ENCODE measurements at places on chromosomes 16 and 17.

DNA sequence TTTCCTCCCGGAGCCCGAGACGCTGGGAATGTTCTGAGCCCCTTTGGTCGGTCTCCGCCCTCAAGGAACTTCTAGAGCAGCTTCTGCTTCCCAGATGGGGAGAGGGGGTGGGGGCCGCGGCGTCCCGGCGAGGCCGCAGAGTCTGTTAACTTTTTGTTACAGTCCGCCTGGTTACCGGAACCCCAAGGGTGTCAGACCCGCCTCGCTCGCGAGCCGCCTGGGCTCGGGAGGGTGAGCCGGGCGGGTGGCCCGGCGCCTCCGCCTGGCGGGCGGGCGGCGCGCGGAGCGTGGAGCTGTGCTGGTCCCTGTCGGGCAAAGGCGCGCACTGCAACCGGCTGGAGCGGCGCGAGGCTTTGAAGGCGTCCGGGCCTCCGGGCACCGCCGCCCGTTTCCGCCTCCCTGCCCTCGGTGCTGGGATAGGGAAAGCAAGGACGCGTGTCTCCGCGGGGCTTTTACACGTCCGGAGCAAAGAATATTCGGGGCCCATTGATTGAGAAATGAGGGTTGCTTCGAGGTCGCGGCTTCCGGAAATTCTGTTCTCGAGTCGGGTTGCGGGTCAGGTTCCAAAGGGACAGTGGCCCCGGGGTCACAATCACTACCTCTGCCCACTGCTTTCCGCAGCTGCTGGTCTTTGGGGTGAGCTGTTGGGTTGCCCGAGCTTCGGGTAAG is 1.7 kb downstream of the HS3ST3B1 start:
- peak; percentile 42 for DNase-seq

DNA sequence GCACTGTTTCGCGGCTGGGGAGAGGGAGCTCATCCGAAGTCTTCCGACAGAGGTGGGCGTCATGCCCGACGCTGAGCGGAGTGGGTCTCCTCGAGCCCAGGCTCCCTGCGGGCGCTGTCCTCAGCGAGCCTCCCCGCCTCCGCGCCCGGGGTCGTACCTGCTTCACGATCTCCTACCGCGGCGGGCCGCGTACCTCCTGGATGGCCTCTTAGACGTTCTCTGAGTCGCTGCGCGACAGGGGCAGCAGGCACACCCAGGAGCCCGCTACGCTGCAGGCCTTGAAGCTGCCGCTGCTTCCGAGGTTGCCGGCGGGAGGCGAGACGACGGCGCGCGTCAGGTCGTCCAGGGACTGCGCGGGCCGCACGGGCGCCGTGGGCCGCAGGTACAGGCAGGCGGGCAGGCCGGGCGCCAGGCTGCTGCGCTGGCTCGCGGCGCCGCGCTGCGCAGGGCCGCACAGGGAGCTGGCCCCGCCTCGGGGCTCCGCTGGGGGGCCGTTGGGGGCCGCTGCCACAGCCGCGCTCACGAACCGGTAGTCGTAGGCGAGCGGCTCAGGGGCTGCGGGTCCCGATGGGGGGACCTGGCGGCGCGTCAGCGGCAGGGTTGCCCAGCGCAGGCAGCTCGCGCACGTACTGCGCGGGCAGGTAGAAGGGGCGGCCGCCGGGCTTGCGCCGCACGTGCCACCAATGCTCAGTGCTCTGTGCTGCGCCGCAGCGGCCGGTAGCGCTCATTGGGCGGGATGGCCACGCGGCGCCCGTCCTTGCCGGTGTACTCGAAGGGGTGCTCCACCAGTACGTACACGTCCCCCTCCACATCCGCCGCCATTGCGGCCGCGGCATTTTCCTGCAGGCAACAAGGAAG is 116.4 kb upstream of the SMURF2 start:
- DNase-seq = no peak

- no peak for DNase-seq
Measured at GRCh38 chr16:66740533-66740932, 10.9 kb downstream of the DYNC1LI2 start.

DNA sequence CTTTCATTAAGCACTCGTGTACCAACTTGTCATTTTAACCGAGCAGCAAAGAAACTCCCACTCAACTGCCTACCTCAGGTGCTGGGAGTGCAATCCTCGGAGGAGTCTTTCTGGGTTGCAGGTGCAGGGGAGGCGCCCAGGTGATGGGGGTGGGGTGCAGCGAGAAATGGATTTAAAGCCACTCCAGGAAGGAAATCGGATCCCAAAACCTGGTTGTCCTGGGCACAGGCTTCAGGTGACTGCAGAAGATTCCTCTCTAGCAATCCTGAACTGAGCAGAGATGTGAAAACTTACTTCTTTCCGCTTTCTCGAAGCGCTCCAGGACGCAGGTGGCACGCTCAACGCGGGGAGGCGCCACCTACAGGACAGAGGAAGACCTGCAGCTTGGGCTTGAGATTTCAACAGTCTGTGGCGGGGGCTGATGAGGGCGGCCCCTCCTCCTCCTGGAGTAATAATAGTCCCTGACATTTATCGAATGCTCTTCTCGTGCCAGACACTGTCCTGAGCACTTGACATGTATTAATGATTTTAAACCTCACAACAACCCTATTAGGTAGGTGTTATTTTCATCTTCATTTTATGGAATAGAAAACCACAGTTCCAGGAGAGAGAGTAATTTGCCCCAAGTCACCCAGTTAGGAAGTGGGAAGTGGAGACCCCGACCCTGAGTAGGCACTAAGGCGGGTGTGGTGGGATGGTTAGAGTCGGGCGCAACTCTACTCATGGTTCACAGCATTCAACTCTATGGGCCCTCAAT is 27.2 kb upstream of the SKAP1 start:
- peak; percentile 50 for DNase-seq

- no peak for DNase-seq
Measured at GRCh38 chr16:1978476-1979120, 2.7 kb downstream of the NOXO1 start.

GRCh38 chr17:43912635-43913304 is 5.4 kb upstream of the MPP2 start:
- DNase-seq = no peak

- DNase-seq = no peak
Measured at GRCh38 chr16:74726716-74727115, 26.1 kb upstream of the MLKL start.

DNA sequence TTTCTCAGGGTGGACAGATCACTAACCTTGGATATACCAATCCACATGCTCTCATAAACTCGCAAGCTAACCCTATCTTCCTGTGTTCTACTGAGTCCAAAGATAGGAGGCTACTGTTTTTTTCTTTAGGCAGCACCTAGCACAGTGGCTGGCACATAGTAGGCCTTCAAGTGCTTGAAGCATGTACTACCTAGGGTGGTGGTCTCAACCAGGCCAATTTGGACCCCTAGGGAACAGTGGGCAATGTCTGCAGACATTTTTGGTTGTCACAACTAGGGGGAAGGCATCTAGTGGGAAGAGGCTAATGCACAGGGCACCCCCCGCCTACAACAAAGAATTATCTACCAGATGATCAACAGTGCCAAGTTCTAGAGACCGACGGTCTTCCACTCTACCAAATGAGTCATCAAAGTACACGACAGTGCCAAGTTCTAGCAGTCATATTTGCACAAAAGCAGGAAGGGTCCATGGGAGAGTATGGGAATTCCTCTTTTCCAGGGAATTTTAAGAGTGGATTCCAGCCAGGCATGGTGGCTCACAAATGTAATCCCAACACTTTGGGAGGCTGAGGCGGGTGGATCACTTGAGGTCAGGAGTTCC is 390.3 kb downstream of the SLC39A11 start:
- no peak for DNase-seq

DNA sequence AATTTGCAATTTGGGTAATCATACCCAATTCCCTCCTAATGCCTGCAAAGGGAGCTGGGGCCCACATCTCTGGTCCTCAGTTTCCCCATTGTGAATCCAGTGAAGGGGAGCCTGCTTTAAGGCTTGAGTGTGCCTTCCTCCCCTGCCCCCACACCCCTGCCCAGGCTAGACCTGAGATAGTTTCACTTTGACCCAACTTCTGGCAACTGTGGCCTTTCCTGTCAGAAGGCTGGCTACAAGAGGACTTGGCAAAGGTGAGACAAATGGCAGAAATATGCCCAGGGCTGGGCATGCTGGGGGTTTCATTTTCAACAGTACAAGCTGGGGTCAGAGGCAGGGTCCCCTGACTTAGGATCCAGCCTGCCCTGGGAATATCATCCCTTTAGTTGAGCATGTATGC is 10.0 kb downstream of the SOCS1 start:
- no peak for DNase-seq

GRCh38 chr16:89955001-89955685 is 6.6 kb downstream of the DEF8 start:
- DNase-seq = no peak

- DNase-seq = no peak
Measured at GRCh38 chr17:59671386-59671785, 35.8 kb downstream of the PTRH2 start.

DNA sequence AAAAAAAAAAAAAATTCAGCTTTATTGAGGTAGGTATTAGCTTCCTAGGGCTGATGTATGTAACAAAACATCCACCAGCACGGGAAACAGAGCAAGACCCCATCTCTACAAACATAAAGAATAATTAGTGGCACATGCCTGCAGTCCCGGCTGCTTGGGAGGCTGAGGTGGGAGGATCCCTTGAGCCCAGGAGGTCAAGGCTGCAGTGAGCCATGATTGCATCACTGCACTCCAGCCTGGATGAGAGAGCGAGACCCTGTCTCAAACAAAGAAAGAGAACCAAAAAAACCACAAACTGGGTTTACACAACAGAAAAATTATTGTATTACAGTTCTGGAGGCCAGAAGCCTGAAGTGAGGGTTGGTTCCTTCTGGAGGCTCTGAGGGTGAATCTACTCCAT is 4.0 kb upstream of the MMP25 start:
- no peak for DNase-seq

DNA sequence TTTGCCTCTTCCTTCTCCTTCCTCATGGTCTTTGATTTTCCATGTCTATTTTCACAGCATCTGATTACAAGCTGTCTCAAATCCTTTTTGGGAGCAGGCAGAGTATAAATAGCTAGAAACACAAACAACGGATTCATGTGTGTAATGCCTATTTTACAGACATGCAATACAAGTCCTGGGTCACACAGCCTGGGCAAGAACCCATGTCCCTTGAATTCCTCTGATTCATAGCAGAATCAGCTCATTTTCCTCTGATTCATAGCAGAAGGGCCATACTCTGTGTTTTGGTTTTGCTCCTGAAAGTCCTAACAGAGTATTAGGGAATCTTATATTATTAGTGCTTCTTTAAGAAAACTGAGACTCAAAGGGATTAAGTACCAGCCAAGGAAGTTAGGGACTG is 71.3 kb downstream of the IRX5 start:
- no peak for DNase-seq

DNA sequence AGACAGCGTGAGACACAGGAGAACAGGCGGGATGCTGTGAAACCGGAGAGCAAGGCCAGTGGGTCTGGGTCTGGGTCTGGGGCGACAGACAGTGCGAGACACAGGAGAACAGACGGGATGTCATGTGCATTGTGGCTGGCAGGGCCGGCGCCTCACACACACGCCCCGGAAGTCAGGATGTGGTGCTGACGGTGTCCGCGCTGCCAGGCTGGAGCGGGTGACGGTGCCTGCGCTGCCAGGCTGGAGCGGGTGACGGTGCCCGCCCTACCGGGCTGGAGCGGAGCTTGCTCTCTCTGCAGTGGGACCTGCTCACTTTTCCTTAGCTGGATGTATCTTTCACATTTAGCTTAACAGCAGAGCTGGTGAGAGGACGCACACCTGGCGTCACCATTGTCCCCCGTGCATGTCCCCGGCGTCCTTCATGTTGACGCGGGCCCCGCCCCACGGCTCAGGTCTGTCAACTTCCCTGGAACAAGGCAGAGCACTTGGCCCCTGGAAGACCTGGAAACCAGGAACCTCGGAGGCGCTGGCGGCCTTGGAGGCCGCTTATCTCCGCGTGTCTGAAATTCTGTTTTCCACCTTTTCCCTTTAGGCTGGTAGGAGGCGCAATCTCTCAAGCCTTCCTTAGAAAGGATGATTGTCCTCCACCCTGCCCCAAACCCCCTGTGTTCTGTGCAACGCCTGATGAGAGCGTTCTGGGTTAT is 43.0 kb upstream of the ZNF750 start:
- no peak for DNase-seq

DNA sequence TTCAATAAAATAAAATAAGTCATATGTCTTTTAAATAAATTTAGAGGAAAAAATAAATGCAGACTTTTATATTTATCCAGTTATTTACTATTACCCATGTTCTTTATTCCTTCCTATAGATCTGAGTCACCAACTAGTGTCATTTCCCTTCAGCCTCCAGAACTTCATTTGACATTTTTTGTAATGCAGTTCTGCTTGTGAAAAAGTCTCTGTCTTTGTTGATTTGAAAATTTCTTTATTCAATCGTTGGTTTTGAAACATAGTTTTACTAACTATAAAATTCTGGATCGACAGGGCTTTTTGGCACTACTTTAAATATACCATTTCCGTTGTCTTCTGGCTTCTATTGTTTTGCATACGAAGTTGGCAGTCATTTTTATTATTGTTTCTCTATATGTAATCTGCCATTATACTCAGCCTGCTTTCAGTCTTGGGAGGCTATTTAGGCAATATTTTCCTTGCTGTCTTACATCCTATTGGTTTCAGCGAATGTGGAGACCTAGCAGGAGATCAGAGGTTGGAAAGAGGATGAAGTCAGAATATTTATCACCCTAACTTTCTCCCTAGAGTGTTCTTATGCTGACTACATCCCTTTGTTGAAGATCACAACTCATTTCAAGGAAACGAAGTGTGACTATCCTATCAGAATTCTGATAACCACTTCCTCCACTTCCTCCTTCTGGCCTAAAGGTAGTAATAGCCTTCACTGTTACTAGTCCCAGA is 42.0 kb upstream of the SLC6A2 start:
- DNase-seq = no peak

DNA sequence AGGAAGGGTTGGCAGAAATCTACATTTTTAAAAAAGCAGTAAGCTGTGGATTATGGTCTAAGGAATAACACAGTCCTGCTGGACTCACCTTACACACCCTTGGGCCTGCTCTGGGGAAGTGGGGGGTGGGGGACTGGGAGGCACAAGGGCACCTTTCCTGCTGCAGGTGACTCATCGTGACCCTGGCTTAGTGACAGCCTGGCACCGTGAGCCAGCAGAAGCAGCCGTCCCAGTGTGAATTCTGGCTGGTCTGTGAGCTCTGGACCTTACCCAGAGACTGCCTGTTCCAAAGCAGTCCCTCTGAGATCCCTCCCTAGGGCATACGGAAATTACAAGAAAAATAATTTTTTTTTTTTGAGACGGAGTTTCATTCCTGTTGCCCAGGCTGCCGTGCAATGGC is 4.2 kb upstream of the CRK start:
- DNase-seq = no peak

GRCh38 chr17:75818326-75818885 is 25.8 kb downstream of the UNC13D start:
- no peak for DNase-seq

- DNase-seq = no peak
Measured at GRCh38 chr16:80366023-80366422, 174.8 kb upstream of the DYNLRB2 start.
